ENCODE measurements at places on chromosomes 5 and 9.
A peak's percentile ranks its signal among the peaks of the same experiment; 100 is the strongest.

GRCh38 chr9:130041648-130042405, 1.2 kb downstream of the FNBP1 start:
- DNase-seq, result no peak

DNA sequence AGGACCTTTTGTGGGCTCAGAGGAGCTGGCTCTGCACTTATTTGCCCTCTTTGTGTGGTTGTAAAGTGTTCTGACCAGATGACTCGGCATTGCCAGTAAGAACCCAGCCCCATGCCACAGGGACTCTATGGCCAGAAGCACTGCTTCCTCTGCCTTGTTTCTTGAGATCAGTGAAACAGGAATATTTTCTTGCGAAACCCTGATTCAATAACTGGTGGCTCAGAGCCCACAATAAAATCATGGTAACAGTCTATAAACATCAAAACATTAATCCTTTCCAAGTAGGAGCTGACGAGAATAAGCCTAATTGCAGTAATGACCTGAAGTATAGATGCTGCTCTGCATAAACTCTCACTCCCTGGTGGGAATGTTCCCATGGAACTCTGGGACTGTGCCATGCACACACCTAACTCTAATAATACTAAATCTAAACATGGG, 344.3 kb downstream of the ZNF608 start:
- DNase-seq, result no peak

GRCh38 chr5:176537554-176538229, 490 bp upstream of the RNF44 start:
- DNase-seq, result peak; percentile 98

DNA sequence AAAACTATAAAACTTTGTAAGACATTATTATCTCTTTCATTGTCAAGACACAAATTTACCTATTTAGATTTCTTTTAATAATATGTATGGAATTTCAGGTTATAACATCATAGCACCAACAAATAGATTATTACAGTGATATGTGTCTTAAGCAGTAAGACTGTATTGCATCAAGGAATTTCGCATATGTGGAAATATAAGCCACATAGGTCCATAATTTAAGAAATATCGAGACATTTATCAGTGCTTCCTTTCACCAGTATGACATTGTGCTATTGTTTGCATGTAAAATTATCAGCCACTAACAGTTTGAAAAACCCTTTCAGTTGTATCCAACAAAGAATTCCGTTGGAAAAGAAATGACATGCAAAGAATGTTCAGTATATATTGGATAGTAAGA, 186.7 kb upstream of the RASA1 start:
- no peak for DNase-seq

GRCh38 chr5:66779528-66779927, 183.3 kb downstream of the MAST4 start:
- no peak for DNase-seq

DNA sequence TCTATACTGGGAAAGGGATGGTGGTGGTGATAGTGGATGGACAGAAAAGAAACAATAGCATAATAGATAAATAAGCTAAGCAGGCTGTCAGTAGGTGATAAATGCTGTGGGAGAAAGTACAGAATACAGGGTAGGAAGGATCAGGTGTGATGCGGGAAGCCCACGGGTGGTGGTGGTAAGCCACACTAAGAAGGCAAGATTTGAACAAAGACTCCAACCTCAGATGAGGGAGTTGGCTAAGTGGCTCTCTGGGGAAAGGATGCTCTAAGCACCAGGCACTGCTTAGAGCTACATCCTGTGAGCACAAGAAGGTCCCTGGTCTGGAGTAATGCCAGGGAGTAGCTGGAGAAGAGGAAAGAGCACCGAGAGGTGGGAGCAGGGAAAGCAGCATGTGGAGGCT, 151.6 kb upstream of the KLF9 start:
- no peak for DNase-seq

GRCh38 chr9:98736226-98736625, 27.5 kb upstream of the GABBR2 start:
- DNase-seq, result no peak

DNA sequence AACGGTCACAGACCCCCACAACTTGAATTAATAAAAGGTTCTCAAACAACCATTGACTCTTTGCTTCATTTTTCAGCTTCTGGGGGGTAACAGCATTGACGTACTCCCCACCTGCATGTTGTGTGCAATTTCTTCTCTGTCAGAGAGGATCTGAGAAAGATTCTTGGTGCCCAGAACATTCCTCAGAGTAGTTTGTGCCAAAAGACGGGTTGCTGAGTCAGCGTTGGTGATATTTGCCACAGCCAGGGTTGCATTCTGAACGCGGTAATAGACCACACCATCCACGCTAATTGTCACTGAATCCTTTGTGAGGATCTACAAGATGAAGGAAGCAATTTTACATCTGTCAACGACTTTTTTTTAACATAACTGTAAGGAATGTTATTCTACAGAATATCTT, 21.0 kb downstream of the STOM start:
- no peak for DNase-seq
